ENCODE measurements at places on chromosomes 11 and 22.

DNA sequence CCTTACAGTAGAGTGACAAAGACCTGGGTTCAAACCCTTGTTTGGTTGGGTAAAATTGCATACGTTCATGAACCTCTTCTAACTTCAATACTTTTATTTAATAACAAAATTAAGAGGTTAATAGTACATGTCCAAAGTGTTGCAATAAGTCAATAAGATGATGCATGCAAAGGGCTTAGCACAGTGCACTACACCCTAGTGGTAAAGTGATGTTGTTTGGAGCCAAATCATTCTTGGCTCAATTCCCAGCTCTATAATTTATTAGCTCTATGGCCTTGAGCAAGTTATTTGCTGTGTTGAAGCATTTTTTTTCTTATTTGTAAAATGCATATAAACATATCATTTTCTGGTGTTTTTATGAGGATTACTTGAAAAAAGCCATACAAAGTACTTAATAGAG is 945.3 kb downstream of the LRRC4C start:
- no peak for DNase-seq

GRCh38 chr11:33500861-33501479 is 199.7 kb downstream of the C11orf91 start:
- DNase-seq, result no peak

GRCh38 chr11:113091481-113091780 is 130.2 kb downstream of the NCAM1 start:
- no peak for DNase-seq

GRCh38 chr11:83544846-83545245 is 258.7 kb upstream of the CCDC90B start:
- DNase-seq, result no peak

GRCh38 chr22:23077627-23078461 is 7.5 kb downstream of the GNAZ start:
- no peak for DNase-seq

DNA sequence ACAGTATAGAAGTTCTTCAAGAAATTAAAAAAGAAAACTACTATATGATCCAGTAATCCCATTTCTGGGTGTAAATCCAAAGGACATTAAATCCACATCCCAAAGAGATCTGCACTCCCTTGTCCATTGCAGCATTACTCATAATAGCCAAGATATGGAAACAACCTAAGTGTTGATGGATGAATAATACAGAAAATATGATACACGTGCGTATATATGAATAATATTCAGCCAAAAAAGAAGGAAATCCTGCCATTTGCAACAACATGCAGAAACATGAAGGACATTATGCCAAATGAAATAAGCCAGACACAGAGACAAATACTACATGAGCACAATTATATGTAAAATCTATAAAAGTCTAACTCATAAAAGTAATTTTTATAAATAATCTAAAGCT is 306.3 kb upstream of the ANO3 start:
- no peak for DNase-seq

GRCh38 chr11:24078018-24078417 is 418.8 kb upstream of the LUZP2 start:
- no peak for DNase-seq

GRCh38 chr22:45975164-45976161 is 1.5 kb downstream of the WNT7B start:
- no peak for DNase-seq

GRCh38 chr11:20235164-20235563 is 74.9 kb upstream of the DBX1 start:
- DNase-seq, result no peak

DNA sequence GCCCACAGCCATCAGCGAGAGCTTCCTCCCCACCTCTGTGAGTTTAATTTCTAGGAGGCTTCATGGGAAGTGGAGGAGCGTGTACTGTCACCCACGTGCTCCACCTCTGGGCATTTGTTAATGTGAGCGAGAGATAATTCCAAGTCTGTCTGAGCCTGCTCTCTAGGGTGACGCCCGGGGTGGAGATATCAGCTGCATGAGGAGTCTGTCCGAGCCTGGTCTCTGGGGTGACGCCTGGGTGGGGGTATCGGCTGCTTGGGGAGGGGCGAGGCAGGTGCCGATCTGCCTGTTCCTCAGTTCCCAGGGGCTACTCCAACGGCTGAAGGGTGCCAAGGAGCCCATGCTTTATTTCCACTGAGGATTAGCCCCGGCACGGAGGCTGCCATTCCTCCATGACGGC is 735.0 kb downstream of the BRD1 start:
- no peak for DNase-seq

GRCh38 chr22:43911351-43911750 is 12.3 kb upstream of the PNPLA3 start:
- no peak for DNase-seq

- DNase-seq, result no peak
These were observed 22.3 kb upstream of the CLPB start for GRCh38 chr11:72456651-72457050.

GRCh38 chr11:25733777-25734176 is 598.2 kb upstream of the ANO3 start:
- DNase-seq, result no peak

DNA sequence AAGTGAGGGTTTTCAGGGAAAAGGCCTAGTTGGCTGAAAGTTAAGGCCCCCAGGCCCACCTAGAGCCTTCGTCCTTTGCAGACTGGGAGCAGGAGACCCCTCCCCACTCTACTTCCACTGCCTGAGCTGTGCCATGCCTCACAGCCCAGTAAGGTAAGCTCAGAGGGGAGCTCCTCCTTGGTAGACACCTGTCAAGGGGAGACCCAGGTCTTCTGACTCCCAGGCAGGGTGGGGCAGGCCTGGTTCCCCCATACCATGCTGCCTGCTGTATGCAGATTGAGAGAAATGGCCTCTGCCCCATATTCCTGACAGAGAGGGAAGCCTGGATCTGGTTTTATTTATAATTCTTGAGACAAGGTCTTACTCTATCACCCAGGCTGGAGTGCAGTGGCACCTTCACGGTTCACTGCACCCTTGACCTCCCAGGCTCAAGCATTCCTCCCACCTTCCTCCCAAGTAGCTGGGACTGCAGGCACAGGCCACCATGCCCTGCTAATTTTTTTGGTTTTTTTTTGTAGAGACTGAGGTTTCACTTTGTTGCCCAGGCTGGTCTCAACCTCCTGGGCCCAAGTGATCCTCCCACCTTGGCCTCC is 697 bp downstream of the RAB36 start:
- no peak for DNase-seq

- no peak for DNase-seq
These were observed 116.2 kb downstream of the KCNQ1OT1 start for GRCh38 chr11:2583605-2583958.

- DNase-seq, result no peak
These were observed 36.1 kb downstream of the LARGE1 start for GRCh38 chr22:33883961-33884808.

DNA sequence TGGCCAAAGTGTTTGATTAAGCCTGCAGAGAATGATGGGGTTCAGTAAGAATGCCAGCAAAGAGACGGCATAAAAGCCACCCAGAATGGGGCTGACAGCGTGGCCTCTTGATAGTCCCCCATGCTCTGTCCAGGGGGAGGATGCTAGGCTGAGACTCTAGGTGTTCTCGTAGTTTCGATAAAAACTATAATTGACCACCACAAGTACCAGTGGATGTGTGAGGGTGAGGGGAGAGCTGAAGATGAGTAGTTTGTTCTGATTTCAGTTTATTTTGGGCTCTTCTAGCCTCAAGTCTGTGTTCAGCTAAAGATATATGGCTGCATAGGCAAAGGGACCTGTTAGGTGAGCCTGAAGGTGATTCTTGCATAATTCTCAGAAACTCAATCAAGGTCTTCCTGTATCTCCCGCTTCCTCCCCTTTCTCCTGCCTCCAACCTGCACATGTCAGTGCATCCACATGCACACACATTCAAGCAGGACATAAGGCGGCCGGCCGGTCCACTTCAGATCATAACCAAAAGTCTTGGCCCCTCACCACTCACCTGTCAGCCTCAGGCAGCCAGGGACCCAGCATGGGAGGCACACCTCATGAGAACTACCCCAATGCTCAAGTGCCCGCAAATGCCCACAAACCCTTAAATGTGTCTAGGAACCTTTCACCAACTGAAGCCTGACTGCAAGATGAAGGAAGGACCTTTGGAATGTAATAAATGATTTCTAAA is 31.2 kb downstream of the FLI1 start:
- DNase-seq, result no peak

- no peak for DNase-seq
These were observed 23.6 kb upstream of the LMO2 start for GRCh38 chr11:33915526-33915925.

DNA sequence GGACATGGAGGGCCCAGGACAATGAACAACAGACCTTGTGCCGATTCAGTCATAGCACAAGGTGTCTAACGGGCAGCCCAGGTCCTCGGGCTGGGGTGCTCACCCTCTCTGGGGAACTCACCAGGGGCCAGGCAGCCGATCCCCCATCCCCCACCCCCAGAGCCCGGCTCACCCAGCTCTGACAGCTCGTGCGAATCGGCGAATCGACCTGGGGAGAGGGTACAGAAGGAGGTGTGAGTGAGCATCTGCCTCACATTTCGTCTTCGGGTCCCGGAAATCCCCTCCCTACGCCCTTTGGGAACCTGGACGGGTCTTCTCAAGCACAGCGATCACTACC is 423 bp downstream of the PEX16 start:
- DNase-seq, result no peak

- DNase-seq, result no peak
These were observed 83.4 kb downstream of the CEP164 start for GRCh38 chr11:117410861-117411710.

DNA sequence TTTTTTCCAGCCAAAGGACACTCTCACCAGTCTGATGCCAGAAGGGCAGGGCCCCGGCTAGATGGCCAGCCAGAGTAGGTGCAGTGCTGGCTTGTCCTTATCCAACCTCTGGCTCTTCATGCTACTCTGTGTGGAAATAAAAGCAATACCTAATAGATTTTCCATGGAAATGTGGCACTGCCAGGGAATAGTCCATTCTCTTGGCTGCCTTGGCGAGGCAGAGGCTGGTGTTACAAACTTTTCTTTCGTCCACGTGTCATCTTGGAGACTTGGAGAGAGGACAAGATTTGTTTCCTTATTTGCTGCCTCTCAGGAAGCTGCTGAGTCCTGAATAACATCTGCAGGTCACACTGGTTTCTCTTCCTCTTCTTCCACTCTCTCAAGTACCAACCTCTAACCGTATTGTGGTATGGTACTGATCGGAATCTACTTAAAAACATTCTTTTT is 17.2 kb upstream of the C1QTNF4 start:
- DNase-seq, result no peak

DNA sequence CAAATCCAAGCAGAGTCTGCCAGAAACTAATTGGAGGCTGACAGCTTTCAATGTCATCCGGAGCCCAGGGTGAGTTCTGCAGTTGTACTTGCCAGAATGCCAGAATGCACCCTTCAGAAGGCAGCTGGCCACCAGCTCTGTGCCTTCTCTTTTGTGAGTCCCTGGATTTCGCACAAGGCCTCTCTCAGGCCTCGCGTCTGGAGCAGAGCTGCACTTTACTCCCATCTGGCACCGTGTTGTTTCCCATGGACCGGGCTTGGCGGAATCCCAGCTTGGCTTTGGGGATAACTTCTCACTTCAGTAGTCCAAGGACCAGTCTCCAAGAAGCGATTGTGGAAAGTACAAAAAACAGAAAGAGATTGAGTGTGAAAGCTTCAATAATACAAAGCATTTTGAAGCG is 451.3 kb upstream of the KIRREL3 start:
- no peak for DNase-seq

DNA sequence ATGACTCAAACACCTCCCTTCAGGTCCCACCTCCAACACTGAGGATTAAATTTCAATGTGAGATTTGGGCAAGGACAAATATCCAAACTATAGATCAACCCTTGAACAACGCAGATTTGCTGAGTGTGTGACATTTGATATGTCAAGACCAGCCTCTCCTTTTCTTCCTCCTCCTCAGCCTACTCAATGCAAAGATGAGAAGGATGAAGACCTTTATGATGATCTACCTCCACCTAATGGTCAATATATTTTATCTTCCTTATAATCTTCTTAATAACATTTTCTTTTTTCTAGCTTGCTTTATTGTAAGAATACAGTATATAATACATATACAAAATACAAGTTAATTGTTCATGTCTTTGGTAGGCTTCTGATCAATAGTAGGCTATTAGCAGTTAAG is 67.5 kb upstream of the MPPED2 start:
- no peak for DNase-seq

DNA sequence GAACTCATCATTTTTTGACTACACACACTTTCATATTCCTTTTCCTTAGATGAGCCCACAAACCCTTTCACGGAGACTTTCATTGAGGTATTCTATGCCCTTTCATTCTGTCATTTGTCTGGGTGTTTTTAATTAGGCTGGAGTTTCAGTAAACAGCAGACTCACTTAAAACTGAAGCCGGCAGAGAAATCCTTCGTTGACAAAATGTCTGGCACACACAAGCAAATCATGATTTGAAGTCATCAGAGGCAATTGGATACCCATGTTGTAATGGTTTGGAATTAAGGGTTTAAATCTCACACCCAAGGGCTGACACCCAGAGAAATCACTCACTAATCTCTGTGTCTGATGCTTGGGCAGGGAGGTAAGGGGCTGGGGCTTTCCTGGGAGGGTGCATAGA is 127.1 kb downstream of the EHF start:
- DNase-seq, result no peak

GRCh38 chr11:95398437-95399112 is 167.6 kb upstream of the SESN3 start:
- DNase-seq, result no peak

DNA sequence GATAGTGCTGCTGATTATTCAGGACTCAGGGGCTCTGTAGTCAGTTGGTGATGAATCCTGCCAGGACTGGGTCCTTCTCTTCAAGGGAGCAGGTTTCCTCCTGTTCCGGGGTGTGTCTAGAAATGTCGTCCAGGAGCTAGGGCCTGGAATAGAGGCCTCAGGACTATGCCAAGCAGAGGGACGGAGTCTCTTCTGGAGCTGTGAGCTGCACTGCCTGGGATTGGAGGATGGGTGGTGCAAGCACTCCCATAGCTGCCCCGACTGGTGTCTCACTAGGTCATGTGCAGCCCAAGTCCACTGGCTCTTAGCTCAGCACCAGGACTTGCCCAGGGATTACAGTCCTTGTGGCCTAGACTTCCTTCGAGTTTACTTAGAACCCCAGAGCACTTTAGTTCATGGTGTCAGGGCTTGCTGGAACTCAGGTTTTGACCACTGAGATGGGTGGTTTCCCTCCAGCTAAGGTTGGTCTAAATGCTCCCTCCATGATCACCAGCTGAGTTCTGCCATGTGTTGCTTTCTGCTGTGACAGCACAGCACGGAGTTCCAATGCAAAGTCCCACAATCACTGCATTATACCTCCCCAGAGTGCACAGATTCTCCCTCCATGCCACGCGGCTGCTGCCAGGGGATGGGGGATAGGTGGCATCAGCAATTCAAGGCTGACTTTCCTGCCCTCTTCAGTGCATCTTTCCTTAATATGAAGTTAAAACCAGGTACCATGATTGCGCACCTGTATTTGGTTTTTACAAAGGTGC is 42.6 kb upstream of the SHANK2 start:
- DNase-seq, result peak; percentile 74
